ENCODE measurements at places on chromosomes 3 and 15.

- no peak for DNase-seq
Observed at GRCh38 chr15:98951493-98952320, 55.9 kb downstream of the PGPEP1L start.

DNA sequence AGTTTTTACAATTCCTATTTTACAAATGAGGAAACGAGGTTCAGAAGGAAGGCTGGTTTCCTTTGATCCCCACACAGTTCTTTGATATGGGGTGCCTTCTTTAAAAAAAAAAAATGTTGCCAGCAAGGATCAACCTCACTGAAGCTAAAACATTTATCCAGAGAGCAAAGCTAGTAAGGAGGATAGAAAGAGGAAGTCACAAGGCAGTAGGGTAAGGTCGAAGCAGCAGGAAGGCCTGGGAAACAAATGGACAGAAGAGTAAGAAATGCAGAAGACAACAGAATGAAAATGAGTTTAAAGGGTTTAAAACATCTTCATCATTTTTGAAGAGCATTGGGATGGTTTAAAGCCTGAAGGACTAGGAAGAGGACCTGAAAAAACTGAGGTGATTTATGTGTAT lies 30.6 kb upstream of the CP start:
- DNase-seq, result no peak

DNA sequence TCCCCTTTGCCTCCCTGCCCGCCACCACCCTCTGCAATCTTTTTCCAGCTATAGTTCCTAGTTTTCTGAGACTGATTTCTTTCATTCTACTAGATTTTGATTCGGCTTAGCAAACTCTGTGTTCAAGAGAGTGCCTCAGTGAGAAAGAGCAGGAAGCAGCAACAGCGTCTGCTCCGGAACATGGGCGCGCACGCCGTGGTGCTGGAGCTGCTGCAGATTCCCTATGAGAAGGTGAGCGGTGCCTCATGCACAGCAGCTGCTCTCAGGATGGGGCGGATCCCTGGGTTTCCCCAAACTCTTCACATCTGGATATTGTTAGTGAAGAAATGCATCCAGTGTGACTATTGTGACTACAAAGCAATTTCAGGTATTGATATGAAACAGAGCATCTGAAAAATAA lies 191.8 kb downstream of the ITPR1 start:
- no peak for DNase-seq

- DNase-seq, result no peak
Observed at GRCh38 chr3:15861163-15861562, 63.4 kb upstream of the ANKRD28 start.

- DNase-seq, result no peak
Observed at GRCh38 chr3:19425825-19426224, 277.5 kb downstream of the KCNH8 start.

GRCh38 chr3:146313031-146313745 lies 62.3 kb upstream of the PLSCR4 start:
- DNase-seq, result no peak

- no peak for DNase-seq
Observed at GRCh38 chr3:143314251-143315093, 194.9 kb downstream of the CHST2 start.

GRCh38 chr3:45599424-45599886 lies 4.9 kb downstream of the LIMD1 start:
- no peak for DNase-seq

DNA sequence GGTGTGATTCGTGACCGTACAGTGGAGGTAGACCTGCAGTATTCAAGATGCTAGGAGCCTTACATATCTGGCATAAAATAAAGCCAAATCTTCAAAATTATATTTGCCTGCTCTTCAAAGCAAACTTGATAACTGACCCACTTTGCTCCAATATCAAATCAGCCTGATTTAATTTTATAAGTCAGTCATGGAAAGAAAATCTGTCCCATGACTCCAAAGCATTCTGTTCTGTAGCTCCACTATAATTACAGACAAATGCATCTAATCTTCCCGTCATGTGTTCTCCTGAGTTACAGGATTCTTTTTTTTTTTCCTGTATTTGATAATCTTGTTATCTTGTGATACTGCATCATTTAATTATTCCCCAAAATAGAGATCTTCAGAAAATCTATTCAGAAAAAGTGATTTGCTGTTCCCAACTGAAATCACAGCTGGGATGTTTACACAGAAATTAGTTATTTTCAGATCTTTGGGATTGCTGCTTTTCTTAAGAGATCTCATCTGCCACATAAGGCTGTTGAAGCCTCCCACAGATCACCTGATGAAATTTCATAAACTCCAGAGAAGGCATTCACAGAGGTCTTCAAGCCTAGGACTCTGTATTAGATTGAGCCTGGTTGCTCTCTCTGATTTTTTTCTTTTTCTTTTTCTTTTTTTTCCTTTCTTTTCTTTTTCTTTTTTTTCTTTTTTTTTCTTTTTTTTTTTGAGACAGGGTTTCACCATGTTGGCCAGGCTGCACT lies 27.2 kb downstream of the TIMP4 start:
- DNase-seq, result no peak

DNA sequence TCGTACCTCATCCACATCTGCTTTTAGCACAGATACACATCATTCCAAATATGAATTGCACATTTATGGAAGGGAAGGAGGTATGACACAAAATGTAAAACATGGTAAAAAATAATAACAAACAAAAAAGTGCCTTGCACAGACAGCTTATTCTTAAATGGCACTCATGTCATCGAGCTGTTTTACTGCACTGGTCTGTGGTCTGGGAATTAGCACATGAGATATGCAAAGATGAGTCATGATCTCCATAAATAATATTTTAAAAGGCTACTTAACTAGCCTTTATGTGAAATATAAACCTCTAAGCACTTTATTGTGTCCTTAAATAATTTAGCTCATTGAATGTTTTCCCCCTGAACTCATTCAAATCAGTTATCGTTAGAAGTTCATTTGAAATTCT lies 142.2 kb upstream of the ZNF385D start:
- no peak for DNase-seq

GRCh38 chr15:94414916-94415315 lies 183.6 kb downstream of the MCTP2 start:
- DNase-seq, result no peak

- DNase-seq, result no peak
Observed at GRCh38 chr15:83018436-83018835, 7.0 kb upstream of the C15orf40 start.

DNA sequence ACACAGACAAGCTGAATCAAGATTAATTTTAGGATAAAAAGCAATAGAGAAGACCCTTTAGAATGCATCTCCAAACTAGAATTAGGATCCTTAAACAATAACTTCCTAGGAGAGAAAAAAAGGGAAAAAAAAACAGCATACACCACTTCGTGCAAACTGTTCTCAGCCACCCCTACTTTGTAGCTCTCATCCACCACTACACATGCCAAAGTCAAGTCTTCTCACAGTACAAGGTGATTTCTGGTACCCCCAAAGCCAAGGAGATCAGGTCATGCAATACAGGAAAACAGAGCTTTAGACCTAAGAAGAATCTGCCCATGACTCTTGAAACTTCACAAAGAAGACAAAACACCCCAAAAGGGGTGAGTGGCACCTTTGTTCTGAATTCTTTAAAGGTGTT lies 166.9 kb downstream of the SUCNR1 start:
- DNase-seq, result no peak

GRCh38 chr3:172604895-172605646 lies 81.8 kb upstream of the TNFSF10 start:
- DNase-seq, result no peak

- DNase-seq, result no peak
Observed at GRCh38 chr3:187207062-187207461, 9.8 kb downstream of the RTP1 start.

- no peak for DNase-seq
Observed at GRCh38 chr3:12588039-12589009, 31.4 kb downstream of the MKRN2 start.

- DNase-seq, result no peak
Observed at GRCh38 chr15:82810890-82811426, 1.5 kb downstream of the WHAMM start.

DNA sequence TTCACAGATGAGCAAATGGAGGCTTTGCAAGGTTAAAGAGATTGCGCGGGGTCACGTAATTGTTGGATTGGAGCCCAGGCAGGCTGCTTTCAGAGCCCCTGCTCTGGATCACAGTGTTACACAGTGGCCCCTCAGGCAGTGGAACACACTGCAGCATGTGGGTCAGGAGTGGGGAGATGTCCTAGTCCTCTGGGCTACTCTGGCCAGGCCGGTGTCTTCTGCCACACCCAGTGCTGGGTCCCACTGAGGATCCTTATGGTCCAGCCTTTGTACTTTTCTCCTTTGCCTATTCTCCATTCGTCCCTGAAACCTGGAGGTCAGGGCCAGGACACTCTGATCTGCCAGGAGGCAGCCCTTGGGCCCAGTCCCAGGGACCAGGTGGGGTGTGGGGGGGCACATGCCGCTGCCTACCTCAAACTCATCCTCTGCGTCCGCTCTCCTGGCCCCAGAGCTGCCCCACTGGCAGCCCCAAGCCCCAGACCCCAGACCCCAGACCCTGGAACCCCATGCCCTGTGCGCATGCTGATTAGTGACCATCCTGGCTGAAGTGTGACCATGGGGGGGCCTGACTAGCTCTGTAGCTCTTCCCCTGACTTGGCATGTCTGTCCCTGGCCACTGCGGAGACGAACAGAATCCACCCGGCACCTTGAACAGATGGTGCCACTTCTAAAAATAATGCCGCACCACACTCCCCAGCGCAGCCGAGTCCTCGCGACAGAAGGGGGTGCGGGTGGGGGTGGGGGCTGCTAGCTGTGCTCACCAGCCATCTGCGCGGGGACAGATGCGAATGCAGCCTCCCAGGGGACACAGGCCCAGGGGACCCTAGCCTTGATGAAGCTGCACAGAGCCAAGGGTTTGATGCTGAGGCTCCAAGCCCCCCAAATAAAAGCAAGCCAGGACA lies 41.6 kb downstream of the ATP2B2 start:
- no peak for DNase-seq

- DNase-seq, result no peak
Observed at GRCh38 chr3:25663347-25663868, 1.3 kb downstream of the TOP2B start.

GRCh38 chr3:9897408-9898372 lies 5.0 kb upstream of the IL17RE start:
- DNase-seq, result no peak

DNA sequence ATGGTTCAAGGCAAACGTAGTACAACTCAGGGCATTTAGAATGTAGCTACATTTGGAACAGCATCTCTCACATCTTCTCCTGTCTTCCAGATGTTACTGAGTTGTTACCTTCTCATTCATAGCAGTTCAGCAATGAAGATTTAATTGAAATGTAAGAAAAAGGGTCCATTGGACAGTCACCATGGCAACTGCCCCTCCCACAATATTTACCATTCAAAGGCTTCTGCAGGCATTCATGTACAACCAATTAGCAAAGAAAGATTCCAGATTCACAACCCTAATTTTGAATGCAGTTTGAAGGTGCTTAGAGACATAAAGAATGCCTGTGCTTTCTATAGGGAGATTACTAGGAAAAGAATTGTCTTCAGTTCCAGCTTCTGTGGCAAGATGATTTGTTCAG lies 22.2 kb downstream of the SCN11A start:
- no peak for DNase-seq

DNA sequence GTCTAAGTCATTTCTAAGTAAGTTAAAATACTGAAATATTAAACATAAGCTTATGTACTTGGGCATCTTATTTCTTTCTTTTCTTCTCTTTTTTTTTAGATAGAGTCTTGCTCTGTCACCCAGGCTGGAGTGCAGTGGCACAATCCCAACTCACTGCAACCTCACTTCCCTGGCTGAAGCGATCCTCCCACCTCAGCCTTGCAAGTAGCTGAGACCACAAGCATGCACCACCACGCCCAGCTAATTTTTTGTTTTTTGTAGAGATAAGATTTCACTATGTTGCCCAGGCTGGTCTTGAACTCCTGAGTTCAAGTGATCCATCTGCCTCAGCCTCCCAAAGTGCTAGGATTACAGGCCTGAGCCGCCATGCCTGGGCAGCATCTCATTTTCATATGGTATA lies 16.0 kb upstream of the ZNF710 start:
- no peak for DNase-seq

GRCh38 chr3:188901126-188901525 lies 270.6 kb upstream of the TPRG1 start:
- DNase-seq, result no peak

GRCh38 chr3:150825916-150826377 lies 63.0 kb upstream of the SIAH2 start:
- no peak for DNase-seq

GRCh38 chr15:32956711-32957110 lies 237.8 kb downstream of the FMN1 start:
- DNase-seq, result no peak

DNA sequence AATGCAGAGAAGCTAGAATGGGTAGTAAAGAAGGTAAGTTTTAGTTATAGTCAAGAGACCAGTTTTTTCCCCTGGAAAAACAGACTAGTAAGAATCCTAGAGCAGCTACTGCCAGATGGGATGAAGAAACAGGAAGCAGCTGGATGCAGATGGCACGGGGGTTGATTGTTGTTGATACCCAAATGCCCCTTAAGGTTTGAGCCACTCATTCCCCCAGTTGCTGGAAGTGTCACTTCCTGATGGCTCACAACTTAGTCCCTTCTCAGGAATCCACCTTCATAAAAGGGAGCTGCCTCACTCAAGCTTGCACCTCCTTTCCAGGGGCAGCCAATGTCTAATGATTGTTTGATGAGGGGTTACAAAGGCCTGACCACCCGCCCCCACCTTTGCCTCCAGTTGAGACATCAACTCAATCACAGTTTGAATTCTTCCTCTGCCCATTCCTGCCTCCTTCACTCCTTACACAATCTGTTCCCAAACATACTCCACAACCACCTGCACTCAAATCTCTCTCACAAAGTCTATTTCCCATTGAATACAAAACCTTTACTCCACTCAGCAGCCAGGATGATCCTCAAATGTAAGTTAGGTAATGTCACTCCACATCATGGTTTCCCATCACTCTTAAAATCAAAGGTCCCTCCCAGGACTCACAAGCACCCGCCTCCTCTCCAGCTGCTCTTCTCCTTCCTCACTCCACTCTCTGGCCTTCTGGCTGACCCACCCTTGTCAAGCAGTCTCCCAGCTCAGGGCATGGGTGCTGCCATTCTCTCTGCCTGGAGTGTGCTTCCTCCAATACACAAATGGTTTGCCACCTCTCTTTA lies 450.1 kb upstream of the THBS1 start:
- no peak for DNase-seq

- no peak for DNase-seq
Observed at GRCh38 chr3:89246326-89246725, 138.9 kb downstream of the EPHA3 start.

DNA sequence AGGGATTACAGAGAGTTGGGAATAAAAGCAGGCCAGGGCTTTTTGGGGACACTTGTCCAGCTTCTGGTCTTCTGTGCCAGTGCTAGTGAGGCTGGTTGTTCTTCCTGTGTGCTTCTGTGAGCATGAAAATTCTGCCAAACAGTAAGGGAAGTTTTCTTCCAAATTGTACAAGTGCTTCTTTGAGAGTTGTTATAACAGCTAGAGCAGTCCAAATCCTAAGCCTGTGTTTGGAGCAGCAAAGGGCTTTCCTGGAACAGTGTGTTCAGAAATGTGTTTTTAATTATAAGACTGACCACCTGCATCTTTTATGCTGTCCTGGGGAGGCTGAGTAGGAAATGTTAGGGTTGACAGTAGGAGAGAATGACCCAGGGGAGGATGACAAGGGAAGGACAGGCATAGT lies 223.0 kb upstream of the P2RY1 start:
- DNase-seq, result no peak

- no peak for DNase-seq
Observed at GRCh38 chr15:40084650-40085049, 24.0 kb downstream of the BMF start.

GRCh38 chr3:36484386-36484785 lies 104.1 kb downstream of the STAC start:
- DNase-seq, result no peak

All from thoracic aorta (tissue), 2 donors.